ENCODE measurements at places on chromosomes 2 and 18. TPM values are rescaled to one million over a fixed set of nuclear protein-coding genes. Genes with fewer than 3 reads are reported as not detected.

DNA sequence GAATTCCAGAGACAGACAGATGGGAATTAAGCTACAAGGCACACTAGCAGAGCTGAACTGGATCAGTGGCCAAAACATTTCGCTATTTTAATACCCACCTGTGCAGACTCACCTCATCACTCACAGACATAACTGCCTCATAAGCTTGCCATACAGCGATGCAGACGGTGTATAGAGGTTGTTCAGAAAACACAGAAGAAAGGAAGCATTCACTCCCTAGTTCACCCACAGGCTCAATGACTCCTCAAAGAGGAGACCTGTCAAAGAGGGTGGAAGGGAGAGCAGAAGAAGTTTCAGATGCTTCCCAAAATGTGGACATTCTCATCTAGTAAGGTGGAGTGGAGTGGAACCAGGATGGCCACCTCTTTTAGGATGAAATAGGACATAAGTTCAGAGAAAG lies 81.7 kb upstream of the SPHKAP start:
- DNase-seq, result no peak
- no peak overlapping the region for H3K4me3 ChIP-seq
- no peak overlapping the region for H3K27ac ChIP-seq
- H3K36me3 ChIP-seq, result no peaks in the 10 kb centered on the region
- no peaks in the 10 kb centered on the region for H3K4me1 ChIP-seq

DNA sequence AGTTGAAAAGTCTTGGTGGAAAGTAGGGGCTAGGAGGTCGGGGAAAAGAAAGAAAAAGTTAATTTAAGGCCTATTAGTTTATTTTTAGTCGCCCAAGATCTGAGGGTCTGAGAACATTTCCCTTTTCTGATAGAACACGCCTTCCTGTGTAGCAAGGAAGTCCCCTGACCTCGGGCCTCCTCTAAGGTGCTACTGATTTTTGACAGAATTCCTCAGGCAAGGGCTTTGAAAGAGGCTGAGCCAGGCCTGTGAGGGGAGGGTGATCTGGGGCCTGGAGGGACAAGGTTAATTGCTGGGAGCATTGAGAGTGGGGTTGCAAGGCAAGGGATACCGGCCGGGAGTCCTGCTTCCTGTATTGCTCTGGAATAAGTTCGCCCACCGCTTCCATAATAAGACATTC lies 131.4 kb upstream of the MYCN start:
- no peak for DNase-seq
- no peaks in the 10 kb centered on the region for H3K36me3 ChIP-seq
- no peak overlapping the region for H3K27ac ChIP-seq
- H3K4me3 ChIP-seq, result no peak overlapping the region
- H3K27me3 ChIP-seq, result no peaks in the 10 kb centered on the region
- H3K4me1 ChIP-seq, result no peaks in the 10 kb centered on the region

Gene AQP4
- total RNA-seq, result not detected

- no peak overlapping the region for H3K27ac ChIP-seq
- H3K36me3 ChIP-seq, result peaks cover 8% of the 10 kb centered on the region
- H3K27me3 ChIP-seq, result no peaks in the 10 kb centered on the region
- no peak for DNase-seq
- no peaks in the 10 kb centered on the region for H3K4me1 ChIP-seq
Measured at GRCh38 chr2:201500534-201500933, 49.0 kb downstream of the STRADB start.

GRCh38 chr2:5983511-5984272 lies 291.5 kb downstream of the SOX11 start:
- no peak for DNase-seq
- H3K4me1 ChIP-seq, result no peaks in the 10 kb centered on the region
- H3K36me3 ChIP-seq, result no peaks in the 10 kb centered on the region
- no peak overlapping the region for H3K27ac ChIP-seq

DNA sequence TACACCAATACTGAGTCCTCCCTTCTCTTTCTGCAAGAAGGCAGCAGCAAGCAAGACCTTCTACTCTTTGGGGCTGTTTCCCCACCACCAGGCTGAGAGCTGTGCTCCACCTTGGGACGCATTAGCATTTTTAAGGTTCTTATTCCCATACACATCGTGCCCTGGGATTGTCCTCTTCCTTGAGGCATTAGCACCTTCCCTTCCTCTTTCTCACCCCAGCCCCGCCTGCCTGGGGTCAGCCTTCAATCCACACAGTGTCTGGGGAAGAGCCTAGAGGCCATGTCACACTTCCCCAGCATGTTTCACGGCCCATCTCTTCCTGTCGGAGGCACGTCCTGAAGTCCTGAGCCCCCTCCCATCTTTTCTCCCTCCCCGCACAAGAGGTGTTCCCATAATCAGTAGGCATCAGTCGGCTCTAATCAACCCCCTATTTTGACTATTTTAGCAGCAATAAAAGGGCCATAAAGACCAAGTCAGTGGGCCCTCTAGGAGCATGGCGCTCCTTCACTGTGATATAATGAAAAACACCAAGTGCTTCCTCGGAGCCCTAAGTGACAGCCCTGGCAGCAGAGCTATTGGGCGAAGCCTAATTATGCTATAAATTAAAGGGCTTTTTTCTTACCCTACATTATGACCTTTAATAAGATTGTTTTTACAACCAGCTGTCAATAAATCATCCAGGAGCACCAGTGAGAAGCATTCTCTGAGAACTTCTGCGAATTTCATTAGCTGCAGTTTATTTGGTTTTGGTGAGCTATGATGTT lies 55.0 kb upstream of the PKDCC start:
- no peaks in the 10 kb centered on the region for H3K36me3 ChIP-seq
- H3K4me1 ChIP-seq, result no peaks in the 10 kb centered on the region
- DNase-seq, result no peak
- no peak overlapping the region for H3K27ac ChIP-seq
- peaks cover 28% of the 10 kb centered on the region for H3K27me3 ChIP-seq

Gene TMEM178A
- not detected for total RNA-seq

Gene LRRTM1
- total RNA-seq, result not detected

Gene FKBP1B
- 2.3 TPM for total RNA-seq

Gene PFN4
- 0.60 TPM for total RNA-seq

Gene SCG2
- 0.35 TPM for total RNA-seq

GRCh38 chr2:10889651-10890215 lies 22.0 kb upstream of the KCNF1 start:
- no peaks in the 10 kb centered on the region for H3K36me3 ChIP-seq
- H3K4me1 ChIP-seq, result no peaks in the 10 kb centered on the region
- peaks cover 17% of the 10 kb centered on the region for H3K27me3 ChIP-seq
- no peak for DNase-seq

Gene UGT1A10
- total RNA-seq, result not detected

Gene C2orf66
- not detected for total RNA-seq

GRCh38 chr18:6557057-6557769 lies 142.5 kb upstream of the L3MBTL4 start:
- H3K4me3 ChIP-seq, result no peak overlapping the region
- H3K27me3 ChIP-seq, result no peaks in the 10 kb centered on the region
- no peaks in the 10 kb centered on the region for H3K36me3 ChIP-seq
- H3K27ac ChIP-seq, result no peak overlapping the region
- no peak for DNase-seq

Gene AMER3
- not detected for total RNA-seq

Gene B3GNT2
- 34.9 TPM for total RNA-seq

DNA sequence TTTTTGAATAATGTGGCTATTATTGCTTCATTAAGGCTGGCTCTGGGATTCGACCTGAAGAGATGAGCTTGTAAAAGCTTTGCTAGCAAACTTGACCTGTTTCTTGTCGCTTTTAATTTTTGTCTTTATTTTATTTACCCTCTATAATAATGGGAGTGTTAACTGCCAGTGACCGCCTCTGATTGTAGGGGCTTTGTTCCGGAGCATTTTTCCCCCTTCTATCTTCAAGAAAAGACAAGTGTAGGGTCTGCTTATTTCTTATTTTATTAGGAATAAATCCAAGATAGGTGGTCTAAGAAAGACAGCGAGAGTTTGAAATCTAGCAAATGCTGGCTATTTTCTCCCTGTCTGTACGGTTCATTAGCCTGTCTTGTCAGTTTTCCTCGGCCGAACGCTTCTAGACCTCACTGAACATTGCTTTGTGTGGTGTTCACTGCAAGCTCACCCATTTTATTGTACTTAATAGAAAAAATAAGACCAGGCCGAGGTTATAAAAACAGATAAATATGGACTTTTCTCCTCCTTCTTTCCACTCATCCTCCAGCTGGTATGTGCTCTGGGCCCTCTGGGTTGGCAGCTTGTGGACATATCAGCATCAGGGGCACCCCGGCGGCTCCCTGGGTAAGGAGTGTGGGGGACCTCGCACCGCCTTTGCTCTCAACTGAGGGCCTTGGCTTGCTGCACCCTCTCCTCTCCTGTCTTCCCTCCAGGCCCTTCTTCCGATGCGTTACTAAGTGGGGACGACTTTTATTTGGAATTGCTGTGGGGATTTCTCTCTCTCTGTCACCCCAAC lies 8.5 kb downstream of the MEIS1 start:
- H3K4me1 ChIP-seq, result peaks cover 13% of the 10 kb centered on the region
- H3K4me3 ChIP-seq, result no peak overlapping the region
- no peak for DNase-seq
- H3K27me3 ChIP-seq, result peaks cover 56% of the 10 kb centered on the region

Gene DLGAP1
- 0.10 TPM for total RNA-seq

- peaks cover 31% of the 10 kb centered on the region for H3K4me1 ChIP-seq
- DNase-seq, result no peak
- no peaks in the 10 kb centered on the region for H3K27me3 ChIP-seq
- no peaks in the 10 kb centered on the region for H3K36me3 ChIP-seq
Measured at GRCh38 chr18:59054496-59055287, 85.0 kb upstream of the SEC11C start.

GRCh38 chr2:104788742-104789455 lies 65.0 kb upstream of the POU3F3 start:
- no peak for DNase-seq
- no peak overlapping the region for H3K4me3 ChIP-seq
- no peaks in the 10 kb centered on the region for H3K36me3 ChIP-seq
- H3K4me1 ChIP-seq, result no peaks in the 10 kb centered on the region
- H3K27me3 ChIP-seq, result peaks cover 5% of the 10 kb centered on the region
- no peak overlapping the region for H3K27ac ChIP-seq

DNA sequence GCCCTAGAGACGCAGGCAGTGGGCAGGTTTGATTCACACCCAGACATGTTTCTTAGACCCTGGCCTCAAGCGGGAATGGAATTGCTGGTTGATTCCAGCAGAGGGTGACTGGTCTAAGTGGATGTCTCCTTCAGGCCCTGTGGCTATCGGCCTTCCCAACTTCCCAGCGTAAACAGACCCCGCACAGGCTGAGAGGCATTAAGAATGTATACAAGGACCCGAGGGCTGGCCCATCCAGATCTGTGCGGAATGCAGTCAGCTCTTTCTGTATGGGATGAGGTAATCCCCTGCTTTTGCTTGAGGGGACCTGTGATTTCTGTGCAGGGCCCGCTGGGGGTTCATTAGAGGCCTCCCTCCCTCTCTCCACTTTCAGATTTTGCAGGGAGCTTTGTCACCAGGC lies 6.5 kb downstream of the ACKR3 start:
- peaks cover 12% of the 10 kb centered on the region for H3K36me3 ChIP-seq
- H3K4me1 ChIP-seq, result peaks cover 10% of the 10 kb centered on the region
- no peak for DNase-seq
- no peaks in the 10 kb centered on the region for H3K27me3 ChIP-seq

DNA sequence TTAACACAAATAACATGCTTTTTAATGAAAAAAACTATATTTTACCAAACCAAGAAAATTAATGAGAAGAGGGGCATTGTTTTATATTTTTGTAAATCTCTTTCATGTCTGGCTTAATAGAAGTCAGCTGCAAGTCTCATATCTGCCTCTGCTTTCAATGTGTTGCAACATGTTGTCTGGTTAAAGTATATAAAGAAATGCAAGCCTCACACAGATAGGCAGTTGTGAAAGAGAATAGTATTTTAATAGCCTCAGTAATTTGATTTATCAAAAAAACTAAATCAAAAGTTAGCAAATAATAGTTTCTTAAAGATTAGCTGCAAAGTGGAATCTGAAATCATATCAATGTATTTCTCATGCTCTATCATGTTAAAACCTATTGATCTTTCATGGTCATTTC lies 52.9 kb upstream of the NCOA1 start:
- H3K4me1 ChIP-seq, result no peaks in the 10 kb centered on the region
- no peaks in the 10 kb centered on the region for H3K36me3 ChIP-seq
- no peak for DNase-seq
- no peaks in the 10 kb centered on the region for H3K27me3 ChIP-seq

Gene EFR3B
- total RNA-seq, result 0.07 TPM

- H3K27me3 ChIP-seq, result no peaks in the 10 kb centered on the region
- DNase-seq, result no peak
- no peak overlapping the region for H3K27ac ChIP-seq
- no peaks in the 10 kb centered on the region for H3K4me1 ChIP-seq
Measured at GRCh38 chr2:177538323-177538722, 145.8 kb downstream of the AGPS start.

DNA sequence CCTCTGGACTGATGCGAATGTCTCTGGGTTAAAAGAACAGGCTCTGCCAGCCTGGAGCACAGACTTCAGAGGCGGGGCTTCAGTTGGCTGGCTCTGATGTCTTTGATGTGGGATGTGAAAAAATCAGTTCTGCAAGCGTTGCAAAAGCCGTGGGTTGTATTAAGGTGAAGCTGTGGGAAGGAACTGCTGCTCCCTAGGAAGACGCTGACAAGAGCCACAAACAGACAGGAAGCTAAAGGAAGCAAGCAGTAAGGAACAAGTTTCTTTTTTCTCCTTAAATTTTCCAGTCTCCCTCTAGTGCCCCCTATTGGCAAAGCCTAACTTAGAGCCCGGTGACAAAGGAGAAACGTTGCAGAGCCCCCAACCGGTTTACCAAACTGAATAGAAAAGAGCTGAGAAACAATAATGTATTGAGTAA lies 239.0 kb downstream of the CCDC178 start:
- no peaks in the 10 kb centered on the region for H3K4me1 ChIP-seq
- H3K27me3 ChIP-seq, result peaks cover 12% of the 10 kb centered on the region
- no peak overlapping the region for H3K27ac ChIP-seq
- no peaks in the 10 kb centered on the region for H3K36me3 ChIP-seq
- H3K4me3 ChIP-seq, result no peak overlapping the region
- DNase-seq, result no peak

- DNase-seq, result no peak
- H3K4me3 ChIP-seq, result no peak overlapping the region
Measured at GRCh38 chr2:209441541-209441940, 17.7 kb downstream of the MAP2 start.

DNA sequence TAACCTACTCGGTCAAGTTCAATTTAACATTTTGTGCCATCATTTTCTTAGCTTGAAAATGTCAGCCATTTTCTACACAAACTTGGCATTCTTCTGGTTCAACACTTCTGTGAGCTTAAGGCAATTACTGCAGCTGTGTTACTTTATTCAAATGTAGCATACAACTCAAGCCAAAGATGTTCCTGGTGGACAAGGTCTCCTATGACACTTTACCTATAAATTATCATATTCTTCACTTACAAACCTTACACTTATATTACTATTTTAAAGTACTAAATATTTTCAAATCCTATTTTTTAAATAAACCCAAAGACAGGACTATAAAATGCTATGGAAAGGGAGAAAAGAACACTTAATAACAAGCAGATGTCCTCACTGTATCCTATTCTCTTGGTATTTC lies 1045.3 kb downstream of the TSN start:
- H3K27me3 ChIP-seq, result no peaks in the 10 kb centered on the region
- H3K36me3 ChIP-seq, result no peaks in the 10 kb centered on the region
- H3K27ac ChIP-seq, result no peak overlapping the region
- H3K4me3 ChIP-seq, result no peak overlapping the region

Measured in activated B cell treated with CpG ODN at 0.5 μM for 24 hours (primary cell).